ENCODE measurements at places on chromosomes 12 and 14. TPM values are rescaled to one million over a fixed set of nuclear protein-coding genes. Genes with fewer than 3 reads are reported as not detected.

GRCh38 chr12:56153678-56154065 lies 1.3 kb downstream of the MYL6B start:
- H3K36me3 ChIP-seq: no peaks in the 10 kb centered on the region
- peaks cover 26% of the 10 kb centered on the region for H3K4me1 ChIP-seq
- no peak overlapping the region for H3K27ac ChIP-seq
- no peak for DNase-seq
- no peaks in the 10 kb centered on the region for H3K27me3 ChIP-seq

- DNase-seq: no peak
- H3K36me3 ChIP-seq: no peaks in the 10 kb centered on the region
- H3K27ac ChIP-seq: no peak overlapping the region
- H3K4me1 ChIP-seq: peaks cover 8% of the 10 kb centered on the region
- no peak overlapping the region for H3K4me3 ChIP-seq
- no peaks in the 10 kb centered on the region for H3K27me3 ChIP-seq
Observed at GRCh38 chr12:84508851-84509260, 403.7 kb downstream of the SLC6A15 start.

Gene ERP27
- 3.0 TPM for polyA plus RNA-seq

DNA sequence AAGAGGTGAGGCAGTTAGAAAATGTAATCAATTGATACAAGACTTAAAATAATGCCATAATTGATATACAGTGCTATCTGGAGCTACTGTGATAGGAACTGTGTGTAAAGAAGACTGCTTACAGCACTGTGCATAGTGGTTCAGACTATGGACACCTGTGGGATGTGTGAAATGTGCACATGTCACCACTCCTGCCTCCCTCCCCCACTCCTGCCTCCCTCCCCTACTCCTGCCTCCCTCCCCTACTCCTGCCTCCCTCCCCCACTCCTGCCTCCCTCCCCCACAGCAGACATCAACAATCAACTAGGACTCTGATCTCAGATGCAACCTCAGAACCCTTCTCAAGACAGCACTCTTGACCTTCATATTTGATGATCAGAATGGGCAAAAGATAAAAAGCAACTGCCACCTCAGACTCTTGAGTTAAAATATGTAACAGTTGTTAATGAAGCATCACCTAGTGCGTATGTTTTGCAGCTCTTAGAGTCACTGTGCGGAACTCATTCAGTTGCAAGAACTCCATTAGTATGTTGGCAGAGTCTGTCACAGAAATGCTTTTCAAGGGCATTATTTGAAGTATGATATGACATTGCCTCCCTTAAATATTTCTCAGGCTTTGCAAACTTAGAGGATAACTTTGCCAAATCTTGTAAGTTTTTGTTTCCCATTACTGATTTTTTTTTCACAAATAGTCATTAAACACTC lies 255.2 kb upstream of the DDHD1 start:
- no peak overlapping the region for H3K27ac ChIP-seq
- no peaks in the 10 kb centered on the region for H3K27me3 ChIP-seq

DNA sequence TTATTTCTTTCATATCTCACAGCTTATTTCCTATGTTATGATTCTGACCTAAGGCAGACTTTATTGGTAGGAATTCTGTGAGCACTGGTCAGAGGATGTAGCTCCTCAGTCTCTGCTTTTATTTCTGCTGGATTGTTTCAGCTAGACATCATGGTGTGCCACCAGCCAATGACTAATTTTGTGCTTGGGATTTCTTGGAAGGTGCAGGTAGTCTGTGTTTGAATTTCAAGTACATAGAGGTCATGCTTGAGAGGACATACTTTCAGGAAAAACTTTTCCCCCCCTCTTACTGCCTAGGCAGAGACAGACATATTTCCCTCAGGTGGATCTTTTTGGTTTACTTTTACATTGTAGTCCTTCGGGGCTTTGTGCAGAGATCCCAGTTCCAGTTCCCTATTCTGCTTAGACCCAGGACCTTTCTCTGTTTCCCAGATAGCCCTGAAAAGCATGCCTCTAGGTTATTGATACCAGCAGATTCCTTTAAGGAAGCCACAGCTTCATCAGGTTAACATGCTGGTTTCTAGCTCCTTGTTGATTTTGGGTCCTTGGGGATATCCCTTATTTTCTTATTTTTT lies 28.6 kb downstream of the BRMS1L start:
- no peak overlapping the region for H3K4me3 ChIP-seq
- peaks cover 15% of the 10 kb centered on the region for H3K4me1 ChIP-seq
- no peak for DNase-seq
- no peak overlapping the region for H3K27ac ChIP-seq
- no peaks in the 10 kb centered on the region for H3K27me3 ChIP-seq

- no peaks in the 10 kb centered on the region for H3K36me3 ChIP-seq
Observed at GRCh38 chr12:25263594-25263993, 12.9 kb upstream of the KRAS start.

Gene CD27
- 0.77 TPM for polyA plus RNA-seq

Gene PCED1B
- 31.5 TPM for polyA plus RNA-seq

Gene C3AR1
- polyA plus RNA-seq: 15.7 TPM

GRCh38 chr14:65222440-65222858 lies 120.1 kb upstream of the MAX start:
- no peaks in the 10 kb centered on the region for H3K4me1 ChIP-seq
- DNase-seq: peak; percentile 52
- H3K27ac ChIP-seq: no peak overlapping the region
- H3K27me3 ChIP-seq: no peaks in the 10 kb centered on the region
- no peak overlapping the region for H3K4me3 ChIP-seq
- no peaks in the 10 kb centered on the region for H3K36me3 ChIP-seq

- no peaks in the 10 kb centered on the region for H3K36me3 ChIP-seq
- H3K27me3 ChIP-seq: no peaks in the 10 kb centered on the region
- no peak overlapping the region for H3K4me3 ChIP-seq
- DNase-seq: no peak
- H3K4me1 ChIP-seq: no peaks in the 10 kb centered on the region
- no peak overlapping the region for H3K27ac ChIP-seq
Observed at GRCh38 chr14:41505491-41505890, 101.2 kb upstream of the LRFN5 start.

GRCh38 chr12:102995372-102995771 lies 37.9 kb downstream of the ASCL1 start:
- no peak overlapping the region for H3K4me3 ChIP-seq
- no peaks in the 10 kb centered on the region for H3K4me1 ChIP-seq
- H3K36me3 ChIP-seq: no peaks in the 10 kb centered on the region
- H3K27ac ChIP-seq: no peak overlapping the region
- no peaks in the 10 kb centered on the region for H3K27me3 ChIP-seq
- no peak for DNase-seq

- H3K4me1 ChIP-seq: no peaks in the 10 kb centered on the region
- DNase-seq: no peak
- no peaks in the 10 kb centered on the region for H3K27me3 ChIP-seq
Observed at GRCh38 chr12:10276774-10277173, 30.9 kb upstream of the KLRD1 start.

Gene TMEM132C
- polyA plus RNA-seq: 3.7 TPM

GRCh38 chr12:14554281-14555007 lies 13.2 kb downstream of the PLBD1 start:
- peak; percentile 75 for DNase-seq
- no peaks in the 10 kb centered on the region for H3K4me1 ChIP-seq
- H3K27ac ChIP-seq: no peak overlapping the region
- H3K4me3 ChIP-seq: no peak overlapping the region

- H3K4me1 ChIP-seq: peaks cover 9% of the 10 kb centered on the region
- H3K4me3 ChIP-seq: no peak overlapping the region
- H3K27me3 ChIP-seq: no peaks in the 10 kb centered on the region
- no peak overlapping the region for H3K27ac ChIP-seq
Observed at GRCh38 chr14:65502676-65503124, 90.2 kb downstream of the FUT8 start.

DNA sequence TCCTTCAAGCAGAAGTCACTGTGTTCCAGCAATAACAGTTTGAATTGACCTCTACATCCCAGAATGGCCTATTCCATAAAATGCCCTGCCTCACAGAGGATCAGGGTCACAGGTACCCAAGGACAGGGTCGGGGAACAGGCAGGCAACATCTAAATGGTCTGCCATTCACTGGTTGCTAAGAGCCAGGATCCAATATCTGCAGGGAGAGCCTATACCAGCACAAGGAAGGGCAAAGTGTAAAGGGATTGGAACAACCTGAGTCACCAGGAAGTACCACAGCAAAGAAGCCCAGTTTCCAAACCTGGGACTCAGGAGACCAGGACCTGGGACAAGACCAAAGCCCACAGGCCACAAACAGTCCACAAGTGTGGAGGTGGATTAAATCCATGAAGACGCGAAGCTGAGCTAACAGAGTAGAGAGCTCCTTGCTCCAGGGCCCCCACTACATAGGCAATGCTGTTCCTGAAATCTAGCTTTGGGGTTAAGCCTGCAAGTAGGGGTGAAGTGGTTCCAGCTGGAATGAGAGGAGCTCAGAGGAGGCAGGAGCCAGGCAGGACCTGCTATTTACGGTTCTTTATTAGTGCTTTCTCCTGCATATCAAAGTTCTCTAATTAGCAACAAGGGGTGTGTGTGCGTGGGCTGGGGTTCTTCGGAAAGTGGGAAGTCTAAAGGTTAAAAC lies 274.3 kb downstream of the BCL11B start:
- H3K36me3 ChIP-seq: no peaks in the 10 kb centered on the region
- H3K4me1 ChIP-seq: no peaks in the 10 kb centered on the region
- no peaks in the 10 kb centered on the region for H3K27me3 ChIP-seq

Gene PMEL
- 0.77 TPM for polyA plus RNA-seq

Gene NTN4
- polyA plus RNA-seq: 15.6 TPM

DNA sequence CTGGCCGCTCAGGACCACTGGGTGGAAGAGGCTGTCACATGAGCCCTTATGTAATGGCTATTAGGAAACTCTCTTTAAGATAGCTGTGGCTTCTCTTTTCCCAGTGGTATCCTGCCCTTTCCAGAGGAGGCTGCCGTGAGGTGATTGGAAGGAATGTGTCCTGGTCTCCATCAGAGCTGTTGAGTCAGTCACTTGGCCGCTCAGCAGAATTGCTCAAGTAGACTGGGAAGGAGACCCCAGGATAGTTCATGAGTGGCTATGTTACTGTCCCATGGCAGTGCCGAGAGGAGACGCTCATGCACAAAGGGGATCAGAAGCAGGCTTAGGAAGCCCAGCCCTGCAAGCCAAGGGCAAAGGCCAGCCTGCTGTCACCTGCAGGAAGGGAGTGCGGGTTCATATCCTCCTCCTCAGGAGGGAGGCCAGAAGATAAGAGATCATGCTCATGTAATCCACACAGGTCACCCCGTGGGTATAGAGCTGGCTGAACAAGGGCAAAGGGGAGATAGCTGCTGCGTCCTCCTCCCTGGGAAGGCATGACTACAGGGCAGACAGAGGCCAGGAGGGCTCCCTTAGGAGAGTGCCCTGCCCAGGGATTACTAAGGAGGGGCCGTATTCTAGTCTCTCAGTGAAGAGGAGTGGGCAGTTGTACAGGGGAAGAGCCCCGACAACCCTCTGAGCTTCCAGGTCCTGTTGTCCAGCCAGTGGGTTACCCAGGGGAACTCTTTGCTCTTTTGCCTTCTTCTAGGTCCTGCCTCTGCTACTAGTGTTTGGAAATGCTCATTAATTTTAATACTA lies 137.0 kb upstream of the MAX start:
- no peaks in the 10 kb centered on the region for H3K36me3 ChIP-seq
- no peak overlapping the region for H3K4me3 ChIP-seq
- DNase-seq: no peak
- no peak overlapping the region for H3K27ac ChIP-seq
- H3K4me1 ChIP-seq: peaks cover 3% of the 10 kb centered on the region

Gene CBX5
- polyA plus RNA-seq: 10.9 TPM

- peaks cover 41% of the 10 kb centered on the region for H3K36me3 ChIP-seq
- no peaks in the 10 kb centered on the region for H3K4me1 ChIP-seq
- no peak overlapping the region for H3K4me3 ChIP-seq
- no peak overlapping the region for H3K27ac ChIP-seq
Observed at GRCh38 chr14:105384041-105384557, 14.2 kb upstream of the TEX22 start.

Gene DNAJC22
- 0.51 TPM for polyA plus RNA-seq

GRCh38 chr14:70189456-70190077 lies 816 bp upstream of the SLC8A3 start:
- H3K4me3 ChIP-seq: no peak overlapping the region
- H3K4me1 ChIP-seq: peaks cover 3% of the 10 kb centered on the region

Gene TRIM9
- polyA plus RNA-seq: 1.1 TPM

Gene IL31
- polyA plus RNA-seq: not detected

DNA sequence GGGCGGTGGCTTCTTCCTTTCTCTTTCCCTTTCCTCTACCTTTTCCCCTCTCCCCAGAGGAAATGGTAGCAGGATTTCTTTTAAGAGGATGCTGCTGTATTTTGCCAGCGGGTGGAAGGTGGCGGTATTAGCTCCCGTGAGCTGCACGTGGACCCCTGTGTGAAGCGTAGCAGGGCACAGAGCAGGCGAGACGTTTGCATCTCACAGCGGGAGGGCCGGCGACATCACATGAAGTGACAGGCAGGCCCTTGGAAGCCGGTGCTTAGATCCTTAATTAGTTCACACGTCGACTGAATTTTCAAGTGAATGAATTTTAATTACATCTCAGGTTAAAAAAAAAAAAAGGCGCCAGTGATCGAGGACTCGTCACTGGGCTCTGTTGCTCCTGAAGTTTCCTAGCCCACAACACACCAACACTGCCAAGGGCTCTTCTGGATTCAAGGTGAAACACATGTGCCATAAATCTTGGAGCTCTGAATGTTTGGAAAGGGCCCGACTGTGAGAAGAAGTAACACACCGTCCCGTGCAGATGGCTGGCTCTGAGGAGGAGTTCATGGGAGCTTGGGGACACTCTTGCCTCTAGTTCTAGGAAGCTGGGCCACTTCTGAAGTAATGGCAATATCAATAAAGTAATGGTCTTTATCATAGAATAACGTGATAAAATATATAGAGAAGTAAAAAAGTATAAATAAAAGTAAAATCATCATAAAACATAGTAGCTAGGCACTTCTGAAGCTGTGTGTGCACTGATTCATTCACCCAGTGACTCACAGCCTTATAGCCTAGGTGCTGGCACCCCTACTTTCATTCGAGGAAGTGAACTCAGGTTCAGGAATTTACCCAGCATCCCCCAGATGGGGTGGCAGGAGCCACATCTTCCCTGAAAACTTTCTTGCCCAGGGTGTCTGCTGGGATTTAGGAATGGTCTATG lies 75.3 kb downstream of the AACS start:
- H3K4me3 ChIP-seq: no peak overlapping the region
- H3K27me3 ChIP-seq: no peaks in the 10 kb centered on the region
- no peaks in the 10 kb centered on the region for H3K4me1 ChIP-seq
- no peak for DNase-seq
- H3K27ac ChIP-seq: no peak overlapping the region

- H3K4me1 ChIP-seq: no peaks in the 10 kb centered on the region
- DNase-seq: no peak
- H3K4me3 ChIP-seq: no peak overlapping the region
- H3K27me3 ChIP-seq: no peaks in the 10 kb centered on the region
- no peaks in the 10 kb centered on the region for H3K36me3 ChIP-seq
Observed at GRCh38 chr12:22299294-22299912, 35.1 kb downstream of the ST8SIA1 start.

Gene DRAM1
- 17.4 TPM for polyA plus RNA-seq

- no peaks in the 10 kb centered on the region for H3K36me3 ChIP-seq
- no peaks in the 10 kb centered on the region for H3K4me1 ChIP-seq
- DNase-seq: no peak
- H3K4me3 ChIP-seq: no peak overlapping the region
Observed at GRCh38 chr12:86148612-86149011, 107.6 kb downstream of the MGAT4C start.
